Iris pigment epithelial cell (primary cell): ENCODE measurements at places on chromosomes 5 and 9.

DNA sequence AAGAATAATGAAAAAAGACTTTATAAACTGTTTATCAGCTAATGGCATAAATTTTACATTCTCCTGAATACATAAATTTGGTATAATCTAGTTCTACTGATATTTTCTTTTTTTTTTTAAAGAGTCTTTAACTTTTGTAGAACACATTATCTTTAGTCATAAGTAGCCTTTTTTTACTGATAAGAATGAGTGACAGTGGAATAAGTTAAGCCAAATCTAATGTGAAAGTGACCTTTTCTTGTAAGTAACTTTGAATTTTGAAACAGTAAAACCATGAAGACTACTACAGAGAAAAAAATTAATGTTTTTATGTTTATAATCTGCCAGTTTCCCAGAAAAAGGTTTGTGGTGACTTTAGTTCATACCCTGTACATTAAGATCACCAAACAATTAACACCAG is 13.7 kb downstream of the CEP78 start:
- DNase-seq: no peak

GRCh38 chr9:37908698-37909186 is 4.8 kb upstream of the SLC25A51 start:
- peak; percentile 80 for DNase-seq

DNA sequence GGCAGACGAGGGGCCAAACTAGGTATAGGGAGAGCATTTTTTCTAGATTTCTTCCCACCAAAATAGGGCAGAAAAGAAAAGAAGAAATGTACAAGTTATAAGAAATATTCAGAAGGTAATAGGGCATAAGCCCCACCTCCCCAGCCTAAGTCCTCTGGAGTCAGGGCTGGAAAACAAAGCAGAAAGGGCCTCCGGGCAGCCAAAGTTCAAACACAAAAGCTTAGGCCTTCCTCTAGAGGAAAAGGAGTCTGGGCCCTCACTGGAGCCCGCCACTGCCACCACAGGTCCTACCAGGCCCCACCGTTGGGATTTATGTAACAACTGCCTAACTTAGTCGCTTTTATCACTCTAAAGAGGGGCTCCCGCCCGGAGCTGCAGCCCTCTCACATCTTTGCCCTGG is 27.6 kb downstream of the TBC1D2 start:
- DNase-seq: no peak

DNA sequence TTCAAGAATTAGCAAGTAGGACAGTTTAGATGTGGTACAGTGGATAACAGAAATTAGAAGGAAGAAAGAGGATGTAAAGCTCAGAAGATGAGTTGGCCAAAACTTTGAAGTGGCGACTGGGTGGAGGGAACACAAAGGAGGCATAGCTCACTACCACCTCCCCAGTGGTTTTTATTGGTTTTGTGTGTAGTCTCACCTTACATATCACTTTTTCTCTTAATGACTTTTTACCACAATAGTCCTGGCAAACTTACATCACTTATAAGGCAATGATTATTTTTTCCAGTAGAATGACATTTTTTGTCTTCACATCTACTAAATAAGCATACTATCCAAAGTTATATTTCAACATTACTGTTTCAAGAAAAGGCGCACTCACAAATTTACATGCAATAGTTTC is 49.2 kb upstream of the FBN2 start:
- no peak for DNase-seq

GRCh38 chr5:170875811-170876210 is 14.0 kb downstream of the RANBP17 start:
- no peak for DNase-seq

DNA sequence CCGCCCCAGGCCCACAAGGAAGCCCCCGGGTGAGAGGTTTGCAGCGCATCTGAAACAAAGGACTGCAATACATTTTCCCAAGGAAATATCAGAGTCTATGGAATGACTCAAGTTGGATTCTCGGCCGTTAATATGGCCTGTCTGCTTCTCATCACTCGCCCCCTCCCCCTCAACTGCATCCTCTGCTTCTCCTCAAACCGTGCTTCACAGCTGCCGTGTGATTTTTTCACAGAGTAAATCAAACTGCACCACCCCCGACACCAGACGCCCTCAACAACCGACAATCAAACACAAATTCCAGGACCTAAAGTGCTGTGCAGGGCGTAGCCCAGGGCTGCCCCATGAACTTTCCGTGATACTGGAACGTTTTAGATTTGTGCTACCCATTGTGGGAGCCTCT is 176.9 kb downstream of the ROR2 start:
- DNase-seq: no peak

DNA sequence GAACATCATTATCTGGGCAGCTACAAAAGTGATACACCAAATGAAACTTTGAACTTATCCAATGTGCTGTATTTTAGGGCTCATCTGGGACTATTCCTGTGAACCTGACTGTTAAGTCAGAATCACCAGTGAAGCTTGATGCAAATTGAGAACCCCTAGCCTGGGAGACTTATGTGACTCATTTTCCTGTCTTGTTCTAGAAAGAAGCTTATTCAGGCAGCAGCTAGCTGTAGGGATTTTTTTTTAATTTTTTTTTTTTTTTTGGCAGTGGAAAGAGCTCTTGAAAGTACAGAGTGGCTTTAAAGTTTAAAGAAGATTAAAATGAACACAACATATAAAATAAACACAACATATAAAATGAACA is 81.1 kb upstream of the TNFAIP8 start:
- DNase-seq: peak; percentile 89

DNA sequence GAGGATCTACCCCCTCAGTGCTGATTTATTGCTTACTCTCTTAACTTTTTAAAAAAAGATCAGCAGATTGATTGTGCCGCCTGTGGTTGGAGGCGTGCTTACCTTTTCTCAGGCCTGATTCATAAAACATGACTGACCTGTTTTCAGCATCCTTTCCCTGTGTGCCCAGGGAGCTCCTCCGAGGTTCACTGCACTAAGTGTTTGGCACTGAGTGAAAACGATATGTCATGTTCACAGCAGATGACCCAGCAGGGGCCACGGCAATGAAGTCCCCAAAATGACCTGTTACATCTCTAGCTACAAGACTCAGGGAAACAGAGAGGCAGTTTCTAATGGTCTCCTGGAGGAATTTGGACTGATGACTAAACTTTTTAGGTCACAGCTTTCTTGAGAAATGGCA is 69.9 kb downstream of the INSYN2B start:
- DNase-seq: no peak

- no peak for DNase-seq
Observed at GRCh38 chr9:129879103-129879699, 43.9 kb downstream of the USP20 start.

DNA sequence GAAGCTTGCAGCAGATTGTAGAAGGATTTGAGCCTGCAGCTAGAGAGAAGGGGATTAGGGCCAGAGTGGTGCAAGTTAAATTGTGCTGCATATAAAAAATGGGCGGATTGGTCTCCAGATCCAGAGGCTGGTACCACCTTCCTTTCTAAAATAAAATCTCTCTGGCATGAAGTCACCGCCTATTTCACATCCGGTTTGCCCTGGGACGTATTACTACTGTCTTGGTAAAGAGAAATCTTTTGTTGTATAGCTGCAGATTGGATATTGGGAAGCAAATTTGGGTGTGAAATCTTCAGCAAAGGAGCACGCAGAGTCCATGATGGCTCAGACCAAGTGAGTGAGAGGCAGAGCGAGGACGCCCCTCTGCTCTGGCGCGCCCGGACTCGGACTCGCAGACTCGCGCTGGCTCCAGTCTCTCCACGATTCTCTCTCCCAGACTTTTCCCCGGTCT is at the start of gene GABRA1:
Gene GABRA1 (plus strand): TSS at position 180 of the 451 bp plus-strand sequence. CDS start 2,691 bp downstream, outside the sequence.
- DNase-seq: no peak

GRCh38 chr5:32383065-32383464 is 61.5 kb downstream of the ZFR start:
- DNase-seq: no peak

- DNase-seq: no peak
Observed at GRCh38 chr5:129063483-129064113, 31.0 kb upstream of the ISOC1 start.

DNA sequence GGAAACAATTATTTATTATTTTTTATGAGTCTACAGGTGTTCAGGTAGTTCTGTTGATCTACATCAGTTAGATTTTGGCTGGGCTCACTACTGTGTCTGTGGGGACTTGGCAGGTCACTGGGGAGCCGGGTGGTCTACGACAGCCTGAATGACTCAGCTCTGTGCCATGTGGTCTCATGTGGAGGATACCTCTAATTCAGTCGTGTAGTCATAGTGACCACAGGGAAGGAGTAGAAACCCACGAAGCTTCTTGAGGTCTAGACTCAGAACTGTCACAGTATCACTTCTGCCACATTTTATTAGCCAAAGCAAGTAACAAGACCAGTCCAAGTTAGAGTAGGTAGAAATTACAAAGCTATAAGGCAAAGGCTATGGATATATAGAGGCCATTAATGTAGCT is 64.7 kb upstream of the GRAMD2B start:
- DNase-seq: peak; percentile 23

DNA sequence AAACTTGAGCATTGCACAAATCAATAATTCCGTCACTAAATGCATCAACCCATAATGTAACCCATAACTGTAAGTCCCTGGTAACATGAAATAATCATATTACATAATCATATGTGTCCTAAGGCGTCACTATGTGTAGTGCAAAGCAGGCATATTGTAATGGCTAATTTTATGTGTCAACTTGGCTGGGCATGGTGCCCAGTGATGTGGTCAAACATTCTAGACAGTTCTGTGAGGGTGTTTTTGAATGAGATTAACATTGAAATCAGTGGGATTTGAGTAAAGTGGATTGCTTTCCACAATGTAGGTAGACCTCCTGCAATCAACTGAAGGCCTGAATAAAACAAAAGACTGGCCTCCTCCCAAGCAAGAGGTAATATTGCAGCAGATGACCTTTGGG is 794.4 kb upstream of the ACO1 start:
- DNase-seq: peak; percentile 11

- no peak for DNase-seq
Observed at GRCh38 chr5:80874162-80874561, 86.0 kb upstream of the RASGRF2 start.

GRCh38 chr9:3628239-3628638 is 102.4 kb upstream of the RFX3 start:
- no peak for DNase-seq

- no peak for DNase-seq
Observed at GRCh38 chr5:24850926-24851486, 206.2 kb upstream of the CDH10 start.

DNA sequence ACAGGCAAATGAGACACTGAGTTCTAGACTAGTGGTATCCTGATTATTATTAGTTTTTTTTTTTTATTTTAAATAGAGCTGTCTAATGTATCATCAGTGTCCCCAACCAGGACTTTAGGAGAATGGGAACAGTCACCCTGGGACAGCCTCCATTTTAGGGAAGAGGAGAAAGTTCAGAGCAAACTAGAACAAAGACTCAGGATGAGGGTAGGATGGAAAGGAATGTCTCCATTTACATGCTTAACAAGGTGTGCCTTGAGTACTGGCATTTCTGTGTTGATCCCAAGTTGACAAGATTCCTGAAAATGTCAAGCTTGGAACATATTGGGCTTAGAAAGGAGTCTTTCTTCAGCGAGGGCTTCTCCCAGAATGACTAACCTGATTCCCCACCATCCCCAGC is 223.5 kb downstream of the ARRDC3 start:
- DNase-seq: no peak

DNA sequence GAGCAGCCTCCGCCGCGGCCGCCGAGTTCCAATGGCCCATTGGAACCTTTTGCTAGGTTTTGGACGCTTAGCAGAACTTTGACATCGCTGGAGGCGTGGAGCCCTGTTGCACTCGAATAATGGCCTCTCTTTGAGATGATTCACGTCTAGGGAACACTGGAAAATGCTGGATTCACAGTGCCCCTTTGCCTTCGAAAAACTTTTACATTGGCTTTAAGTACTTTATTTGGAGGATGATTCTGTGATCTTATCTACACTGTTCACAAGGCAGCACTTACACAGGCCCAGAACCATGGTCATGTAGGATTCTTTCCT is 536 bp upstream of the PPIC start:
- DNase-seq: no peak

- DNase-seq: no peak
Observed at GRCh38 chr5:135831851-135832555, 2.5 kb upstream of the SLC25A48 start.

DNA sequence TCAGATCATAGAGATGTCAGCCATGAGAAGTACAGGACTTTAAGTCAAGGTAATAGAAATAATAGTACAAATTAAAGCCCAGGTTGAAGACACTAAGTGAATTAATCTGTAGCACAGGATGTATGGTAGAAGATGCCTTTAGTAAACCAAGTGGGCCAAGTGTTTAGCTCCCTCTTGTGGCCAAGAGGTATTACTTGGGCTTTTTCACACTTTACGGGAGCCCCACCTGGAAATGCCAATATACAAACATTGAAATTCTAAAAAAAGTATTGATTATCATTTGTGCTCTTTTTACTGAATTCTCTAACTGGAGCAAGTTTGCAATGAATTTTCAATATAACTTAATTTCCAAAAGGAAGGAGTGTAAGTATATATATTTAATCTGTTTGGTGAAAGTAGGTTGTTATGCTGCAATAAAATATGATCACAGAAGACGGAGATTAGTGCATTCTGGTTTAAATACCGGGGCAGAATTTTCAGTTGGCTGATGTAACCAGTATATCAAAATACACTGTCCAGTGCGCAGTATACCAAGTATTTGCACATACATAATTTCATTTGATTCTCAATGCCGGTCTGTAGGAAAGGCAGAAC is 84.7 kb downstream of the PARP8 start:
- peak; percentile 20 for DNase-seq

- DNase-seq: no peak
Observed at GRCh38 chr5:174195517-174195916, 150.0 kb downstream of the NSG2 start.

DNA sequence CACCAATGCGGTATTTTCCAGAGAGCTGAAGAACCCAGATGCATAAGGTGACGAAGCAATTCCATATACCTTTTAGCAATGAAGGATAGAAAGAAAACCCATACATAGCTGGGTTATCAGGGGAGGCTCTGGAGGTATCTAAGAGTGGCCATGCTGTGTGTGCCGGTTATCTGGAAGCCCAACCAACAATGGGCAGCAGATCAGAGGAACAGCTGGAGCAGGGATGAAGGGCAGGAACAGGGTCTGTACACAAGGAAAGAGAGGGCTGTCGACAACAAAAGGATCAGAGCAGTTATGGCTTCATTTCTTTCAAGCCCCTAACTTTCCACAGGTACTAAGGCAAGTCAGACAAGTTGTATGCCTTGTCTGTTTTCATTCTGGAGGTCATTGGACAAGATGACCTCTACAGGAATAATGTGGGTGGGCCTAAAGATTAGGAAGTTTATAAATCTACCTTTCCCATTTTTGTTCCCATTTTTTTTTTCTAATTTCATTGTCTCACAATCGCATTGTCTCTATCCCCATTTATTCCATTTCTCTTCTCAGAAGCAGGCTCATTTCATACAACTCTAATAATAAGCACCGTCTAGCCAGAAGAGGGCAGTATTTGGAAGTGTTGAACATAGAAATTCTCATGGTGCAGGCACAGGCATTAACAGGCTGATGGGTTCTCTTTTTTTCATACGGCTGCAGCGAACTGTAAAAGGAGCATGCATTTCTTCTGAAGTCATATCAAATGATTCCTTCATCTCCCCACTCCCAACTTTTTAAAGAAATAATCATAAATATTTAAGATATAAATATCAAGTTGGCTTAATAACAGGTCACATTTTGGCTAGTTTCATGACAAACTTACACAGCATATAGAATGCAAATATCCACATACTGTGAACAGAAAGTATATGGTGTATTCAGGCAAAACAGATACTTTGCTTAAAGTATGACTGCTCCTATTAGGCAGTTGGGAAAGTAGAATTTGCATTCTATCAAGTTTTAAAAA is 63.5 kb downstream of the ZNF474 start:
- DNase-seq: peak; percentile 73
